ENCODE measurements at places on chromosomes 3 and 15.

- DNase-seq, result no peak
Measured at GRCh38 chr15:92638291-92638708, 17.3 kb downstream of the FAM174B start.

- DNase-seq, result no peak
Measured at GRCh38 chr15:35139822-35140221, 54.7 kb upstream of the NANOGP8 start.

DNA sequence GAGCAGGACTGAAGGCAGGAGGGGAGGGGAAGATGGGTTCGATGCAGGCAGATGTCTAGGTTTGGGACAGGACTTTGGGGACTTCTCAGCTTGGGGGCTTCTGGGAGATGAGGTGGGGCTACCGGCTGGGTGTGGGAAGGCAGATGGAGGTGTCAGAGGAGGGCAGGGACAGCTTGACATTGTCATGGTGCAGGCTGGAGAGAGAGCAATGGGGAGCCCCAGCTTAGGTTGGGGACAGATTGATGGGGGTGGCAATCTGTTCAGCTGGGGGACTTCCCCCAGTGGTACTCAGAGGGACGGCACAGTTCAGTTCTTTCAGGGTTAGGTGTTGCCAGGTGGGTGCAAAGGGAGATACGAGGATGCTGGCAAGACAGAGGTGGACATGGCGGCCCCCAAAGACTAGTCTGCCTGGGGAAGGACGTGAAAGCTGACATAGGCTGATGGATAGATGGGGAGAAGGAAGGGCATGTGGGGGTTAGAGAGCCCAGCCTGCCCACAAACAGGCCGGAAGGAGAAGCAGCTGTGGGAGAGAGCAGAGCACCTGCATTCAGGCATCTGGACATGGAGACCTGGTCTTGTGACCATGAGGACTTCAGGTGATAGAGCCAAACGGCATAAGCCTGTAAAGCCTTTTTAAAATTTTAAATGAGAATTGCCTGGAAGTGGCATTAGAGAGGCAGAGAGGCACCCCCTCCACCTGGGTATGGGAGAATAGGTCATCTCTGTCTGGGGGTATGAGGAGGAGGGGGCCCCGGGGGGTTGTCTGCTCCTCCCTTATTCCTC is 21.1 kb downstream of the ACAA1 start:
- no peak for DNase-seq

GRCh38 chr3:61890167-61890566 is 328.8 kb downstream of the PTPRG start:
- DNase-seq, result no peak

DNA sequence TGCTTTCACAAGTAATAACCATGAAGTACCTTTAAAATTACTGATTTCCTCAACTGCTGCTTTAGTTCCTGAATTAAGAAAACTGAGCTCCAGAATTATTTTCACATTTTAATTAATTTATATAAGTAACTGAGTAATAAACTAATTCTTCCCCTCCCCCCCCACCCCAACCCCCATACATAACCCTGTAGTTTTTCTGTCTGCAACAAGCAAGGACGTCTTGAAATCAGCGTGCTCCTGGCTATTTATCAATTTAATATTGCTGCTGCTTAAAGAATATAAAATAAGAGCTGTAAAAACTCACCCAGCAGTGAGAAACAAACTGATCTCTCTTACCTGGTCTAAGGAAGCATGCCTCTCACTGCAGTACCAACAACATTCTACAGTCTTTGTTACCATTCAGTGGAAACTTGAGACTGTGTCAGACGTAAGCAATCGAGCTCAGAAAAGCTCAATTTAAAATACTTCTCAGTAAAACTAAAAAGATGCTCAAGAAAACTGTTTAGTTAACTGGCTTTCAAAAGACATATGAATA is 121.0 kb downstream of the TFDP2 start:
- DNase-seq, result no peak

GRCh38 chr15:74328331-74329056 is 39.0 kb downstream of the CYP11A1 start:
- no peak for DNase-seq

- no peak for DNase-seq
Measured at GRCh38 chr3:124360155-124360554, 368.2 kb upstream of the ROPN1 start.

- no peak for DNase-seq
Measured at GRCh38 chr15:46034755-46035154, 399.9 kb downstream of the SQOR start.

GRCh38 chr3:138376663-138377062 is 28.3 kb downstream of the MRAS start:
- DNase-seq, result no peak

DNA sequence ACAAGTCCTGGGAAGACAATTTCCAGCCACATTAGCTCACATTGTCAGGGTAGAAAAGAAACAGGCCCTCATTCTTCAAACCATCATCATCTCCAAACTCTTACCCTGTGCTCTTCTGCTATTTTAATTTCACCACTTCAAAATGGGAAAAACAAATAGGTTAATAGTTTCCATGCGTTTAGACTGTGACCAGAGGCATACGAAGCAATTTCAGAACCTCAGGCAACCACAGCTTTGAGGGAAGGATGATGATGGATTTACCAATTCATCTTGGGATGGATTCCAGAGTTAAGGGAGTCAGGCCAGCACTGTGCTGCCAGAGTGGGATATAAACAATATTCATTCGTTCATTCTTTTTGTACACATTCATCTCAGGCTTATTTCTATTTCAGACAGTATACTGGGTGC is 307.8 kb upstream of the TPRG1 start:
- DNase-seq, result no peak

DNA sequence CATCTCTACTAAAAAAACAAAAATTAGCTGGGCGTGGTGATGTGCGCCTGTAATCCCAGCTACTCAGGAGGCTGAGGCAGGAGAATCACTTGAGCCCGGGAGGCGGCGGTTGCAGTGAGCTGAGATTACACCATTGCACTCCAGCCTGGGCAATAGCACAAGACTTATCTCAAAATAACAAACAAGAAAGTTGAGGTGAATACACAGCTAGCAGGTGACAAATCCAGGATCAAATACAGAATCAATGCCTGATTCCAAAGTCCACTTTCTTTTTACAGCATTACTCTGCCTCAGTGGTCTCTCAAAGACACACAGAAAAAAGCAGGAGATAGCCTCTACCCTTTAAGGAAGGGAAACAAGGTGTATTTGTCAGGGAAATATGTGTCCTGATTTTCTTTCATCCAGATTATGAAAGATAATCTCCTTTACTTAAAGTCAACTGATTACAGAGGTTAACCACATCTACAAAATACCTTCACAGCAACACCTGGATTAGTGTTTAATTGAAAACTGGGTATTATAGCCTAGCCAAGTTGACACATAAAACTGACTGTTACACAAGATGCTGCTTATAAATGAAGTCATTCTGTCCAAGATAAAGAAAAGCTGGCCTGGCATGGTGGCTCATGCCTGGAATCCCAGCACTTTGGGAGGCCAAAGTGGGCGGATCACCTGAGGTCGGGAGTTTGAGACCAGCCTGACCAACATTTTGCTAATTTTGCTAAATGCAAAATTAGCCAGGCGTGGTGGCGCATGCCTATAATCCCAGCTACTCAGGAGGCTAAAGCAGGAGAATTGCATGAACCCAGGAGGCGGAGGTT is 4.0 kb upstream of the SLC25A38 start:
- no peak for DNase-seq

DNA sequence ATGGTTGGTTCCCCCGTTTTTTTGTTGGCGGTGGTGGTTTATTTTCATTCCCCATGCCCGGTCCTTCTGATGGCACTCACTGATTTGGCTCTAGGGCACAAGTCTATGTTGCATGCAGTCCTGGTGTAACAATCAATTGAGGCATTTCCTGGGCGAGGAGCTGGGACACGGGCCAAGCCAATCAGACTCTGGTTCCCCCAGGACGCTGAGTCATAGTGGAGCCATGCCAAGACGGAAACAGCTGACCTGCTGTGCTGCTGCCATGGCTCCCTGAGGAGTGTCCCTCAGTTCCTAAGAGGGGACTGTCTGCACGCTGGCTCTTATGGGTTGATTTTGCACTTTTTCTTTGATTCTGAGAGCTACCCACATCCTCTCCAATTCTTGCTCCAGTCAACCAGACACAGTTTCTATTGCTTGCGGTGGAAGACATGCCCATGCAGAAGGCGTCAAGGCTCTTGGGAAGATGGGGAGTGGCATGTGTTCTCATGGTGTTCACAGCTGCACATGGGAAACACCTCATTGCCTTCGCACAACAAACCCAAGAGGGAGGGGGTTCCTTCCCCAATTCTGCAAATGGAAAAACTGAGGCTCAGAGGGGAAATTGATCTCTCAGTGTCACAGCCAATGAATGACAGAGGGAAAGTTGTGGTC is 28.3 kb upstream of the ALDH1L1 start:
- DNase-seq, result peak; percentile 4

DNA sequence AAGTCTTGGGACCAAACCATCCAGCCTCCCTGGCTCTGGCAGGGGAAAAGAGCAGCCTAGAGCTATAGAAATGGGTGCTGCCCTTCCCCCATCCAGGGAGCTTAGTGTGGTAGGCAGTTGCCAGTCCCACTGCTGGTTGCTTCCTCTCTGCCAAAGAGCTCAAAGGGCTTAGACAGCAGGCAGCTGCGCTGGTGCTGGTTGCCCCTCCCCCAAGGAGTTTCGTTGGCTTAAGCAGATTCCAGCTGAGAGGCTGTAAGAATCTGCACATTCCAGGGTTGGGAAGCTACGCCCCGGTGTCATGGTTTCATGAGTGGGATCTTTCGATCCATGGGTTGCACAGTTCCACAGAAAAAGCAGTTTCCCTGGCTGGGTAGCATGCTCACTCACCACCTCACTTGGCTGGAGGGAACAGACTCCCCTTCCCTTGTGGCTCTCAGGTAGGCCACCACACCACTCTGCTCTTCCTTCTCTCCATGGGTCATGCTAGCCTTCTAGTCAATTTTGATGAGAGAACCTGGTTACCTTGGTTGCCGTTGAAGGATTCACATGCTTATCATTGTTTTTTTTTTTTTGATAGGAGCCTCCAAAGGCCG is 195.1 kb downstream of the EPHA6 start:
- DNase-seq, result no peak

- no peak for DNase-seq
Measured at GRCh38 chr3:32643816-32644215, 41.2 kb upstream of the CNOT10 start.

DNA sequence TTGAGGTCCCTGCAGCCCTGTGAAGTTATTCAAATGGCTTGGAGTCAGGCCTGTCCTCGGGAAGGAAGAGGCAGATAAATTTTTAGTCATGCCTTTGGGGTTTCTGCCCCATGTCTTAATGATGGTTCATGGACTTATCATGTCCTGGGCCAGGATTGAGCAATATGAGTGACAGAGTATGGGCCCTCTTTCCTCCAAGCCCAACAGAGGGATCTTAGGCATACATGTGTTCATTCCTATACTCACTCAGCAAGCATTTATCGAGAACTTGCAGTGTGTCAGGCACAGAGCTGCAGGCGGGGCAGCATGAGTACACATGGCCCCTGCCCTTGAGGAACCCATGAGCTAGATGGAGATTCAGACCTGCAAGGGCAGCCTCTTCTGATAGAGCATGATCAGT is 6.2 kb downstream of the ESYT3 start:
- DNase-seq, result no peak

GRCh38 chr3:112302881-112303763 is 9.1 kb upstream of the SLC9C1 start:
- DNase-seq, result no peak

GRCh38 chr3:8493744-8494143 is 7.9 kb upstream of the LMCD1 start:
- DNase-seq, result no peak

- DNase-seq, result no peak
Measured at GRCh38 chr15:29127506-29128430, 141.9 kb downstream of the NSMCE3 start.

- DNase-seq, result no peak
Measured at GRCh38 chr3:25480811-25481210, 52.7 kb downstream of the RARB start.

DNA sequence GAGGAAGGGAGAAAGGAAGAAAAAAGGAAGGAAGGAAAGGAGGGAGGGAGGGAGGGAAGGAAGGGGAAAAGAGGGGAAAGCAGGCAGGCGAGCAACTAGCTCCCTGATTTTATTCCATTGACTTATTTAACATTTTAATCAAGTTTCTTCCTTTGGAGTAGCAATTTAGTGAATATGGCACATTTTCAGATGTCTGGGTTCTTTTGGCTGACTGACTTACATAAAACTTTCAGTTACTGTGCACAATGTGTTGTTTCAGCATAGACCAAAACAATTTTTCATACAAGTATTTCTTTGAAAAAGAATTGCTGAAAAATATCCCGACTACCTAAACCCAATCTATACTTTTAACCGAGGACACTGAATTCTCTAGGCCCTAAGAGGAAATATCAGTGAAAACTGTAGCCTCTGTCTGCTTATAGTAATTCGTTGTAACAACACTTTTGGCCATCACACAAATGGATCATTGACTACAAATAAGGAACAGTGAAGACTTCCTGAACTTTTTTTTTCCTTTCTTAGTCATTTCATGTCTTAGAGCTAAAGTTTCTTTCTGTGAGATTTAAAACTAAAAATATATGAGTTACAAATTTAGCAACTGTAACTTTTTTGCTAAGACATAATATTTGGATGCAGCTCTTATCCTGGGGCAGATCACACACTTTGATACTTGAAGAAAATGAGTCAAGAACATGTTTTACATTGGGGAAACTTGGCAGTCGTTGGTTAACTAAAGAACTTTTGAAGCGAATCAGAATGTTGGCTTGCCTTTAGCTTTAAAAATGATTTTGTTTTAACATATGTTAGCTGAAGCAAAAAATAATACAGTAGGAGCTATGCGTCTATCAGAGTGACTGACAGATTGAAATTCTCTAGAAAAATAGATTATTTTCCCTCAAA is 79.6 kb downstream of the SOX2 start:
- no peak for DNase-seq

DNA sequence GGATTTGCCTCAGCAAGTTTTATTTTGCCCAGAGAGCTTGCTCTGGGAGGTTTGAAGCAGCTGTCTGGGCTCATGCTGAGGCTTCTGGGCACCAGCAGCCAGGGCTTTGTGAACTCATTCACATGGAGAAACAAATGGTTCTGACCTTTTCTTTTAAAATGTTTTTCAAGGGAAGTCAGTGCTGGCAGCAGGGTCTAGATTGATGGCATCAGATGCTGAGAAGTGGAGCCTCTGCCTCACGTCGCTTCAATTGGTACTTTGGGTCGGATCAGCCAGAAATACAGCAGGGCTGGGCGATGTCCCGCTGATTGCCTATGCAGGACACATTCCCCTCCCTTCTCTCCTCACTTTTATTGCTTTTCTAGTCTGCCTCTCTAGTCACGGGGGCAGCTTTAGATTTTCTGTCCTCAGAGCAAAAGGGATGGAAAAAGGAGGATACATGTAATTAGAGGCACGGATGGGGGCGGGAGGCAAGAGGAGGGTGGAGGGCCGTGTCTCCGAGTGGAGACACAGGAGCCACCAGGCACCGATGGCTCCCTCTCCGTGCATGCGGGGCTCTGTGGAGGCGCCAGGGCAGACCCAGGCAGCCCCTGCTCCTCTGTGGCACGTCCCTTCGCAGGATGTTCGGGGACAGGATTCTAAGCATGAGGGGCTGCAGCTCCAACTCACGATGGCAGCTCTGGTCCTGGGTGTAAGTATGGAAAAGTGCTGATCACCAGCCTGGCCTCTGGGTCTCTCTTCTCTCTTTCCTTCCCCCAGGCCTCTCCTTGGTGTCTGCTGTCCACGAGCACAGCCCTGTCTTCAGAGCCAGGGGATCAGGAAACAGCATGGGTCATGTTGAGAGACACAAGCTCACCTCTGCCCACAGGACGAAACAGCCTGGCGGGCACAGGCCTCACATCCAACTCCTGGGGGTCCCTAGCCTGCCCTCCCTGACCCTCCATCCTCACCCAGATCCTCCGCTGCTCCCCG is 116.1 kb downstream of the FAM43A start:
- no peak for DNase-seq

GRCh38 chr15:83565553-83566159 is 88.3 kb upstream of the ADAMTSL3 start:
- DNase-seq, result no peak

GRCh38 chr15:50353251-50353974 is 1.6 kb downstream of the GABPB1 start:
- no peak for DNase-seq
